ENCODE measurements at places on chromosomes 1 and 21.

- DNase-seq, result no peak
These were observed 161.9 kb upstream of the UBE2U start for GRCh38 chr1:64041371-64042131.

DNA sequence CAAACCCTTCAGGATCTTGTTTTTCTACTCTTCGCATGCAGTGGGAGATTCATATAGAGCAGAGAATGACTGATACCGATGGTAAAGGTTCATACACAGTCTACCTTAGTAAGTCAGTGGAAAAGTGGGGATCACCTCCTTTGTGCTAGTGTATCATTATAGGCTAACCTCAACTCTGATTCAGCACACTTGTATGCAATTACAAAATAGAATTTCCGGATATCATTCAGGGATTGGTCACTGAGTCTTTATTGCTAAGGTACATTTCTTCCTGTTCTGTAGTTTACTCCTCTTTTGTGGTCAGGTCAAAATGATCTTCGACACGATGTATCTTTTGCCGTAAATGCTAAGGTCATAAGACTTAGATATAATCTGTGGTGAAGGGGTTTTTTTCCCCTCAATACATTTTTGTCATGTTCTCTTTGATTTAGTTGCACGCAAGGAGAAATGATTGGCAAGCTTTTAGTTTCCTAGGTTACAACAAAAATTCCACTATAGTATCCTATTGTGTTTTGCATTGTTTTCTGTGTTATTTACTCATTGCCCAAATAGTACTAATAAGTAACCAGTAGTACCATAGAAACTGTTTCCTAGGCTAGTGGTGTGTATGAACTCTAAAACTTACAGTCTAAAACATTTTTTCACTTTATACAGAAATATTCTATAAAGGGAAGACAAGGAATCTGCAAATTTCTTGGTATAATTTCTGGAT, 35.7 kb upstream of the PLA2G4A start:
- no peak for DNase-seq

- DNase-seq, result no peak
These were observed 68.2 kb upstream of the BCL9 start for GRCh38 chr1:147472966-147473732.

GRCh38 chr1:172342584-172343239, 77.8 kb upstream of the C1orf105 start:
- DNase-seq, result no peak

DNA sequence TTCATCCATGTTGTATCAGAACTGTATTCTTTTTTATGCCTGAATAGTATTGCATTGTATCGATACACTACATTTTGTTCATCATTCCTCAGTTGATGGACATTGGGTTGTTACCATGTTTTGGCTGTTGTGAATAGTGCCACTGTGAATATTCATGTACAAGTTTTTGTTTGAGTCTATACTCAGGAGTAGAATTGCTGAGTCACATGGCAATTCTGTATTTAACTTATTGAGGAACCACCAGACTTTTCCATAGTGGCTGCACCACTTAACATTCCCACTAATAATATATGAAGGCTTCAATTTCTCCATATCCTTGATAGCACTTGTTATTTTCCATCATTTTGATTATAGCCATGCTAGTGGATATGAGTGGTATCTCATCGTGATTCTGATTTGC, 56.2 kb downstream of the ALG6 start:
- DNase-seq, result no peak

- no peak for DNase-seq
These were observed 18.8 kb downstream of the RALGPS2 start for GRCh38 chr1:178743801-178744200.

DNA sequence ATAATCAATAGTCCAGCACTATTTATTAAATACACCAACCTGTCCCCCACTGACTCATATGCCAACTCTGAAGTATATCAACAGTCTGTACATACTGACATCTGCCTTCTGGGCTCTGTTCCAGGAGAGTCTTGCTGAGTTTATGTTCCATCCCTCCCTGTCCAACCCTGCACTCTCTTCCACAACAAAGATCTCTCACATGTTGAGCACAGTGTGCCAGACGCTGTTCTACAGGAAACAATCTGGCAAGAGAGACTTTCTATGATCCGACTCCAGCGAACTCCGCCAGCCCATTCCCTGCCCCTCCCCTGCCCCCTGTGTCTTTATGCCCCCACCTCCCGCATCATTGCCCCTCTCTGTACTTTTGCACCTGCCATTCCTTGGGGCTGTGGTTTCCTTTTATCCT, 3.4 kb downstream of the LACTBL1 start:
- peak; percentile 86 for DNase-seq

- DNase-seq, result no peak
These were observed 145.7 kb downstream of the ZNF644 start for GRCh38 chr1:90876101-90876500.

DNA sequence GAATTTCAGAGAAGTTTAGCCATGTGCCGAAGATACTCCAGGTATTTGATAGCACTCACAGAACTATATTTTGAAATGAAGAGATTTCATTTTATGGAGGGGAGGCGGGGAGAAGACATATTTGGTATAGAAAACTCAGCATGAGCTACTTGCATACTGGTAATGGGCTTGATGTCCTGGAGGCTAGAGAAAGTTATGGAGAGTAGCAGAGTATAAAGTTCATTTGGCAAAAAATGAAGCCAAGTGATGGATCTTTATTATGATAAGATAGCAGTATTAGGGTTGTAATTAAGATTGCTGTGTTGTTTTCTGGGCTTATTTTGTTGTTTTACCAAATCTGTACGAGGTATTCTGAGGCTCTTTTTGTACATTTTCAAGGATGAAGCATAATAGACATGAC, 72.0 kb downstream of the RPS6KC1 start:
- DNase-seq, result no peak

GRCh38 chr1:8903410-8903809, 24.9 kb upstream of the ENO1 start:
- no peak for DNase-seq

- no peak for DNase-seq
These were observed 182.9 kb downstream of the NTNG1 start for GRCh38 chr1:107323784-107324183.

DNA sequence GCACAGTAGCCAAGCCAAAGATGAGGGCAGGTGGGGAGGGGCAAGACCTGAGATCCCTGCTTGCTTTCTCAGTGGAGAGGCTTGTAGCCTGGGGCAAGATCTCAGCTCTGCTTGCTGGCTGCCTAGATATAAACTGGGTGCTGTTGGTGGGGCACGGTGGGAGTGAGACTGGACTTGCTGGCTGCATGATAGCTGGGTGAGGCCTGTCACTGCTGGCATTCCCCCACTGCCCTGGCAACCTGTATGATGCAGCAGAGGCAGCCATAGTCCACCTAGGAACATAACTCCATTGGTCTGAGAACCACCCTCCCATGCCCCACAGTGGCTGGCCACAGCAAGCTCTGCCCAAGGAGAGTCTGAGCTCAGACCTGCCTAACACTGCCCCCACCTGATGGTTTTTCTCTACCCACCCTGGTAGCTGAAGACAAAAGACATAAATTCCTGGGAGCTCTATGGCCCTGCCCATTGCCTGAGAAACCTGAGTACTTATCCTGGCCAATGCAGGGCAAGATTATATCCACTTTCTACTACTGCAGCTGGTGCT, 261.9 kb upstream of the DEPDC1 start:
- DNase-seq, result no peak

DNA sequence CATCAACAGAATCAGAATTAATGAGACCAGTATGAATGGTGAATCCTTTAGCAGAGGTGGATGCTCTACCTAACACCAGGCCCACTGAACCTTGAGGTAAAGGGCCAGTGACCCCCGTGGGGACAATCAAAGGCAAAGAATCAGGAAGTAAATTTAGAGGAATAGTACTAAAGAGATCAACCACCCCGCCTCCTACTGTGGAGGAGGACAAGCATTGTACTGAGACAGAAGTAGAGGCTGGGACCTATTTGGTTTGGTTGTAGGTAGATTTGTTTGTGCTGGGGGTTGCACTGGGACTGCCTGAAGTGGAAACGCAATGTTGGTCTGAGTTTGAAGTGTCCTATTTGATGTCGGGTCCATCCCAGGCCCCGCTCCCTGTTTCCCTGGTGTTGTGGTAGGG, 9.5 kb downstream of the CD48 start:
- no peak for DNase-seq

DNA sequence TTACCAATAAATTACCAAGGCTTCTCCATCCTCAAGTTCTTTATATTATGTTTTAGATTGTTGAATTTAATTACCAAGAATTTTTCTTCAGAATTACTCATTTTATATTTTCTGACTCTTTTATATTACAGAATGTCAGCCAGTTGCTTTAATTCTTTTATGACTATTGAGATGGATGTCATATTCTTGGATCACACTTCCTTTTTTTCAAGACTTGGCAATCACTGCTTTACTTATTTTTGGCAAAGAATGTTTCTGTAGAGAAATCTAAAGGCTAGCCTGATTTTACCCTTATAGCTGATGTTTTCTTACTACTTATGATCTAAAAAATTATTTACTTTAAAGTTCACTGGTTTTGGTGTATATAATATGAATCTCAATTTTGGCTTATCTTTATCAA, 721.1 kb upstream of the TMPRSS15 start:
- DNase-seq, result no peak

GRCh38 chr1:5329068-5329739, 663.0 kb downstream of the NPHP4 start:
- no peak for DNase-seq

GRCh38 chr1:159071970-159072582, 4.5 kb downstream of the AIM2 start:
- DNase-seq, result no peak

DNA sequence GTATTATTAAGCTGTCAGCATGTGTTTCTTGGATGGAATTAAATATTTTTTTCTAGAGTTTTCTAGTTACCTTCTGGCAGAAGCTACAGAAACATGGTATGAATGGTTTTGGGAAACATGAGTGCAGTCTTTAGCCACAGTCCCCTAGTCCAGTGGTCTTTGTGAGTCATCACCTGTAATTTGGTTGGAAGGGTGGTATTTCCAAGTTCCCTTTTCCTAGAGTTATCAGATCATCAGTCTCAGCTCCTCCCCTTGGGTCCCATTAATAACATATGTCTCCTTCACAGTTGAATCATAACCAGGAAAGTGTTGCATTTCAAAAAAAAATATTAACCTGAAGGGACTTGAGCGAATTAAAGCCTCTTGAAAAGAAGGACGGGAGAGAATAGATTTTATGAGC, 27.0 kb downstream of the ELAVL4 start:
- no peak for DNase-seq

DNA sequence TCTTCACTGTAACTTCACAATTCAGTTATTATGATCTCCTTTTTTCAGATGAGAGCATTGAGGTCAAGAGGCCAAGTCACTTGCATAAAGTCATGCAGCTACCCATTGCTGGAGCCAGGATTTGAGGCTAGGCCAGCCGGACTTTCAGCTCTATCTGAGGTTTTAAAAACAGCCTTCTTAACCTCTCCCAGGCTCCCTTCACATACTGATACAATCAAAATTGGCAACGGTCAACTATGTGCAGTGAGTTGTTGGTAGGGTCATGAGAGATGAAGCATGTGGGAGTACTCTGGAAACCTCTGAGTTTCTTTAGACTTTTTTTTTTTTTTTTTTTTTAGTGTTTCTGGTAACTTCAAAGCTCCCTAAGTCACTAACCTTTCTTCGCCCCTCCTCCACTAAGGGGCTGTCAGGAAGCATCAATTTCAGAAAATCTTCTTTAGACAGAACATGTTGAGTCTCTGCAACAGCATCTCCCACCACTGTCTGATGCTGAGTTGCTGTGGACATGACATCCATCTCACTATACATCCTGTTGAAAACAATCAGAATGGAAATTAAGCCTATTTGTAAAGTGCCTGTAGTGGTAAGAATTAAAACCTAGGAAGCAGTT, 201.8 kb downstream of the SIPA1L2 start:
- DNase-seq, result no peak

DNA sequence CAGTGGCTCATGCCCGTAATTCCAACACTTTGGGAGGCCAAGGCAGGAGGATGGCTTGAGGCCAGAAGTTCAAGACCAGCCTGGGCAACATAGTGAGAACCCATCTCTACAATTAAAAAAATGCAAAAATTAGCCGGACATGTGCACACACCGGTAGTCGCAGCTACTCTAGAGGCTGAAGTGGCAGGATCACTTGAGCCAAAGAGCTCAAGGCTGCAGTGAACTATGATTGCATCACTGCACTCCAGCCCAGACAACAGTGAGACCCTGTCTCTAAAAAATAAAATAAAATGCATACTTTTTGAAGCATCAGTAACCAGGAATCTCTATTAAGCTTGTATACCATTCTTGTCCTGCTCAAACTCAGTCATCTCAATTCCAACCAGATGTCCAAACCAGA, 27.2 kb upstream of the EEIG2 start:
- DNase-seq, result no peak

- peak; percentile 55 for DNase-seq
These were observed 51.9 kb upstream of the DMRTA2 start for GRCh38 chr1:50474859-50475809.

GRCh38 chr1:178538192-178538916, 25.4 kb downstream of the TEX35 start:
- DNase-seq, result no peak

DNA sequence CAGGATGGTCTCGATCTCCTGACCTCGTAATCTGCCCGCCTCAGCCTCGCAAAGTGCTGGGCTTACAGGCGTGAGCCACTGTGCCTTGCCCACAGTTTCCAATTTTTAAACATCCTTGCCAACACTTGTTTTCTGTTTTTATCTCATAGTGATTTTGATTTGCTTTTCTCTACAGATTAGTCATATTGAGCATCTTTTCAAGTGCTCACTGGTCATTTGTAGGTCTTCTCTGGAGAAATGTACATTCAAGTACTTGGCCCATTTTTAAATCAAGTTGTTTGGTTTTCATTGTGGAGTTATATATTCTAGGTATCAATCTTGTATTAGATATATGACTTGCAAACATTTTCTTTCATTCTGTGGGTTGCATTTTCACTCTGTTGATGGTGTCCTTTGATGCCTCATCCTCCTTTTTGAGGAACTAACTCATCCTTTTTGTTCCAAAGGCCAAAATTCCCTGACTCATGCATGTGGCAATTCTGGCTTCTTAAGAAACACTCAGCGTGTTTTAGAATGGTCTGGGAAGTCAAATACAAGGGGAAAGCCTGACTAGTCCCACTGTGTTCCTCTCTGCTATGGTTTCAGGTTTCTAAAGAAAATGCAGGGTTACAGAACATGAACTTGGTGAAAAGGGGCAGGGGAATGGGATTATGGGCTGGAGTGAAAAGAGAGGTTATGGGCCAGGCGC, 37.3 kb downstream of the PTAFR start:
- no peak for DNase-seq

Measured in stomach (tissue), 19 donors.